Activated CD8-positive, alpha-beta T cell treated with anti-CD3 and anti-CD28 coated beads for 36 hours (primary cell): ENCODE measurements at places on chromosomes 7 and 10. TPM values are rescaled to one million over a fixed set of nuclear protein-coding genes. Genes with fewer than 3 reads are reported as not detected.

STRIP2 gene
- 12.2 TPM for total RNA-seq

TMEM225B gene
- 2.2 TPM for total RNA-seq

NKX1-2 gene
- total RNA-seq, result not detected

MYOZ1 gene
- not detected for total RNA-seq

NXPH1 gene
- total RNA-seq, result not detected

ABCB4 gene
- total RNA-seq, result not detected

LIPF gene
- not detected for total RNA-seq

EBLN1 gene
- total RNA-seq, result not detected

GLI3 gene
- total RNA-seq, result not detected

SH2B2 gene
- 7.1 TPM for total RNA-seq

WASHC2C gene
- total RNA-seq, result 23.0 TPM
